Activated CD8-positive, alpha-beta T cell treated with anti-CD3 and anti-CD28 coated beads for 36 hours (primary cell): ENCODE measurements at places on chromosomes 5 and 9.

DNA sequence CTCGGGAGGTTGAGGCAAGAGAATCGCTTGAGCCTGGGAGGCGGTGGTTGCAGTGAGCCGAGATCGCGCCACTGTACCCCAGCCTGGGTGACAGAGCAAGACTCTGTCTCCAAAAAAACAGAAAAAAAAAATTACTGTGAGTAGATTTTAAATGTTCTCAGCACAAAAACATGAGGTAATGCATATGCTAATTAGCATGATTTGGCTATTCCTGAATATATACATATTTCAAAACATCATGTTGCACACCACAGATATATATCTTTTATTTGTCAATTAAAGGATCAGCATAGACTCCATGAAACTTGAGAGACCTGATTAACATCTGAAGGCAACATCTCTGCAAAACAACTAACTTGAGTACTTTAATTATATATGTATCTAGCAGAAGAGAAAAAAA lies 103.3 kb downstream of the THBS4 start:
- no peak for DNase-seq

- DNase-seq: no peak
Measured at GRCh38 chr9:113519426-113520108, 56.0 kb downstream of the RGS3 start.

- DNase-seq: no peak
Measured at GRCh38 chr5:165459232-165459631, 1953.8 kb downstream of the MAT2B start.

DNA sequence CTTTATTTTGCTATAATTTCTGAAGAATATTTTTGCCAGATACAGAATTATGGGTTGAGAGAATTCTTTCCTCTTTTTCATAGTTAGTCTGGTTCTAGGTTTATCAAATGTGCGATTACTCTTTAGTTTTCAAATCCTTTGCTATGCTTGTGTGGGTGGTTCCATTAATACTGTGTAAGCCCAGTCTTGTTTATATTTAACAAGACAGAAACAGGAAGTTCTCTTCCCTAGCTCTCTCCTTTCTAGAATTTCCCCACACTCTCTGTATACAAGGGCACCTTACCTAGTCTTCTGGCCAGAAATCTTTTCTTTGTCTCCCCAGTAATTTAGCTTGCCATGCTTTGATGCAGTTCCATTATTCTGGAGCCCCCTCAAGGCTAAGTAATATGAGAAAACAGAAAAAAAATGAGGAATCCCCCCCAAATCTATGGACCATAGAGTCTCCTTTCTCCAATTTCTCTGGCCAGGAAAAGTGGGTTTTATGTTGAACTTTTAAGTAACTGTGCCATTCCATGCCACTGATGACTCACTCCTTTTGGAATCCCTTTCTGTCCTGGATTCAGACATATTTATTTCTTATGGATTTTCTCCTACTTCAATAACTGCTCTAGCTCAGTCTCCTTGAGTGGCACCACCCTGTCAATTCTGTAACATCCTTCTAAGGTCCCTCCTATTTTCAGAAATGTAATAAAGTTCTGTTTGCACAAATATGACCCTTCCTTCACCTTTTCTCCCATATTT lies 1714.1 kb downstream of the EFNA5 start:
- no peak for DNase-seq

- no peak for DNase-seq
Measured at GRCh38 chr9:130352081-130352480, 86.5 kb downstream of the HMCN2 start.

- no peak for DNase-seq
Measured at GRCh38 chr9:87029905-87030304, 82.6 kb upstream of the GAS1 start.

- no peak for DNase-seq
Measured at GRCh38 chr9:123893831-123894460, 36.0 kb downstream of the DENND1A start.

GRCh38 chr5:132828846-132829494 lies 1.5 kb downstream of the SHROOM1 start:
- no peak for DNase-seq

- peak; percentile 95 for DNase-seq
Measured at GRCh38 chr9:137095664-137096517, 9.1 kb downstream of the MAN1B1 start.

DNA sequence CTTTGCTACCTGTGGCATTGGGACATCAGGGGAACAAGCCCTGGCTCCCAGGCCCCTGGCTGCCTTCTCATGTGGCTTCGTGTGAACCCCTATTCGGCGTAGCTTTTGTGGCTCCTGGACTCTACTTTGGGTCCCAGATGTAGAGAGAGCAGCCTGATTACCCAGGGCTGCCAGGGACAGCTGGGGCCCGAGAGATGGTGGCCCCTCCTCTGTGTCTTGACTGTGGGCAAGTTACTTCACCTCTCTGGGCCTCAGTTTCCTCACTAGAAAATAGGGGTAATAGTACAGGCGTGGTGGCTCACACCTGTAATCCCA lies 2.0 kb downstream of the PKN3 start:
- DNase-seq: no peak

- peak; percentile 48 for DNase-seq
Measured at GRCh38 chr9:33737811-33738606, 57.4 kb upstream of the PRSS3 start.

- no peak for DNase-seq
Measured at GRCh38 chr5:124995421-124995820, 249.0 kb upstream of the ZNF608 start.

DNA sequence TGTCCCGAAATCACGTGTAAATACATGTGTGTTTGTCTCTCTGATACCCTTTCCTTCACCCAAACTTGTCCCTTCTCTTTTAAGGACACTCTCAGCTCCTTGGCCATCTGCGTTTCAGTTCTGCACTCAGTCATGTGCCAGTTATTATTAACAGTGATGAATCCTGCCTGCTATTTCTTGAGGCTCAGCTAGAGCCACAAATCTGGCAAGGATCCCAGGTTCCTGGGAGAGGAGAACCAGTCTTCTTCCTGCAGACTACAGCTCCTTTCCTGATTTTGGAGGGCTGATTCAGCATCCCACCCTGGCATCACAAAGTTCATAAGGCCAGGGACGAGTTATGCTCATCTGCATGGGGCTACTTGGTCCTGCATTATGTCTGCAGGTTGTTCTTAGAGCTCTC lies 5.6 kb downstream of the MAMDC2 start:
- DNase-seq: no peak

DNA sequence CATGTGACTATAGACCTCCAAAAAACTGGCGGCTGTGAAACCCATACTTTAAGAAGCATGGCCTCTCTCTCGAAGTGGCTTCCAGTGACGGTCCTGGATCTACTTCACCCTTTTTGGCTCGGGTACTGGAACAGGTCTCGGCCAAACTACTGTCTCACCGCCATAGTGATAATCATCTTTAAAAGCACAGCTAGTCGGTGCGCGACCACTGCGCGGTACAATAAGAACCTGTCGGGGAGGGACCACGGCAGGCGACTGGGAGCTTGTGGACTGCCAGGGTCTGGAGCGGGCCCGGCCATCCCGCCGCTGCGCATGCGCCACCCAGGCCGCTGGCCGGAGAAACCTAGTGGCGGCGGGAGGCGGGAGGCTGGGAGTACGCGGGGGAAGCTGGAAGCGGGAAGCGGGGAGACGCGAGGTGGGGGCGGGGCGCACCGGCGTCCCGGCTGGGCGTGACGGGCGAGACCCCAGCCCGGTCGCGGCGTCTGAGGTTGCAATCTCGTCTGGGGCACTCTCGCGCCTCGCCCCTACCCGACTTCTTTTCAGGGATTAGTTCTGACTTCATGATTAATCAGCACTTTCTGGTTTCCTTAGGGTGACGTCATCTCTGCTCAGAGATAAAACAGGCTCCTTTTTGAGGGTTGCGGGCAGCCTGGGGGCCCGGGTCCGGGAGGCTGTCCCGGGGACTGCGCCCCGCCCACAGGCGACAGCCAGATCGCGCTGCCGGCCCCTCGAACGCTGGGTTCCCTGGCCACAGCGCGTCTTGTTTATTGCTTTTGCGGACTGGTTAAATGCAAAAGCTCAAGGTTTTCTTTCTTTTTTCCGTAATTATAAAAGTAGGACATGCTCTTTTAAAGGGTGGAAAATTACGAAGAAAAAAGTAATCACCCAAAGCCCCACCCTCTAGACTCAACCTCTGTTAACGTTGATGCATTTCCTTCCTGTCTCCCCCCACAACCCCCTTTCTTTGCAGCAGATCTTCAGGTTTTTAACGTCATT lies 266.8 kb downstream of the CWC27 start:
- DNase-seq: peak; percentile 88

- no peak for DNase-seq
Measured at GRCh38 chr5:9761706-9762105, 131.6 kb upstream of the TAS2R1 start.

DNA sequence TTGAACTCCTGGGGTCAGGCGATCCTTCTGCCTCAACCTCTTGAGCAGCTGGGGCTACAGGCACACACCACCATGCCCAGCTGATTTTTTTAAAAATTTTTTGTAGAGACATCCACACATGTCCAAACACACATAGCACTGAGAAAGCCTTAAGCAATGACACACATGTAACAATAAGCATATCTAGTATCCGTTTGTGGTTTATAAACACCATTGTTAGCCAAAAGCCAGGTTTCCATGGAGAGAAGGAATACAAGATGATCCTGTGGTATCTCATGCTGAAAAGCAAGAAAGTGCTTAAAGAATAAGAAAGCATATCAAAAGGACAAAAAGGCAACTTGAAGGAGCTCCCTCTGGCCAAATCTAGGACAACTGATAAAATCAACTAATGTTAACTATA lies 29.7 kb upstream of the SLC1A3 start:
- no peak for DNase-seq

DNA sequence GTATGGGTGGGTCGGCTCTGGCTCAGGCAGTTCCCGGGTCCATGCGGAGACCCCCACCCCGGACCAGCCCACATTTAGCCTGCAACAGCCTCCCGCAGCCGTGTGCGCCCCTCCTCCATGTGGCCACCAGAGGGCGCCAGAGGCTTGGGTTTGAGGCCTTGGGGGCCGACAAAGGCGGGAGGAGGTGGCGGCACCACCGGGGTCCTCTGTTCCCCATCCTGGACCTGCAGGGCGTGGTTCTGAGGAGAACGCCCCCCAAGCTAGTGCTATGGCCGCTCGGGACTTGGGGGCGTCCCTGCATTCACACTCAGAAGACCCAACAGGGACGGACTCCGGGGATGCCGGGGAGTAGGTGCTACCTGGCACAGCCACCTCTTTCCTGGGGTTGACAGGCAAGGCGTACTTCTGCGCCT lies 16.5 kb downstream of the ASS1 start:
- DNase-seq: peak; percentile 79

DNA sequence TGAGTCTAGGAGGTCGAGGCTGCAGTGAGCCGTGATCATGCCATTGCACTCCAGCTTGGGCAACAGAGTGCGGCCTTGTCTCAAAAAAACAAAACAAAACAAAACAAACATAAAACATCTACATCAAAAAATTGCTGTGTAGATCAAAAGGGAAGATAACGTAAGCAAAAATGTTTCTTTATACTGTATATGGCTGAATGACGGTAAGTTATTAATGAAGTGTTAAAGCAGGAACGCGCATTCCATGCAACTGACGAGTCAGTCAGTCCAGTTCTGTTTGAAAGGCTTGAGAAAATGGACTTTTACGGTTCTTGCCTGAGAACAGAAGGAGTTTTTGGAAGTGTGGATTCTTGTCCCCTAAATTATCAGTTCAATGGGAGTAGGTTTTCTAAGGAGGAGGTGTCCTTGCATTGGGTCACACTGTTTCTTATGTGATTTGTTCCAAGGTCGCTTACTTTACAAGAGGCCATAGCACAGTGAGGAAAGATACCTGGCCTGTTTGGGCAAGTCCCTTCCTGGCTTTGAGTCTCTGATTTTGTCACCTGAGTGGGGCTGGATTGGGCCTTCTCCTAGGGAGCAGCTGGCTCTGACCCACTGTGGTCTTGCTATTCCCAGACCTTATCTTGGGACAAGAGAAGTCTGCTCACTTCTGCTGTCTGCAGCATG lies 6.6 kb upstream of the PTGS1 start:
- DNase-seq: no peak

GRCh38 chr5:76688836-76689235 lies 27.1 kb upstream of the F2R start:
- DNase-seq: no peak

DNA sequence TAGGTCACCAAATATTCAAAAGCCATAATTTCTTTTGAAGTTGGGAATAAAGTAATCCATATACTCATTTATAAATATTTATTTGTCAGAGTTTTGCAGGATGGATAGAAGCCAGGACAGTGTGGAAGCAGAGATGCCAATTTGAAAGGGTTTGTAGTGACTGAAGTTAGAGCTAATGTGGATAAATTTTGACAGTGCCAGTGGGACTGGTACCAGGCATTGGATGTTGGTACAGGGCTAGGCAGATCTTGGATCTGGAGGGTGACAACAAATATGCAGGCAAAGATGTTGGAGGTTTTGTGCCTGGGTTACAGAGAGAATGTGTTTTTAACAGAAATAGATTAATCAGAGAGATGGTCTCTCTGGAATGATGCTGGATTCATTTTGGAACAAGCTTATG lies 135.6 kb downstream of the DMRTA1 start:
- no peak for DNase-seq

DNA sequence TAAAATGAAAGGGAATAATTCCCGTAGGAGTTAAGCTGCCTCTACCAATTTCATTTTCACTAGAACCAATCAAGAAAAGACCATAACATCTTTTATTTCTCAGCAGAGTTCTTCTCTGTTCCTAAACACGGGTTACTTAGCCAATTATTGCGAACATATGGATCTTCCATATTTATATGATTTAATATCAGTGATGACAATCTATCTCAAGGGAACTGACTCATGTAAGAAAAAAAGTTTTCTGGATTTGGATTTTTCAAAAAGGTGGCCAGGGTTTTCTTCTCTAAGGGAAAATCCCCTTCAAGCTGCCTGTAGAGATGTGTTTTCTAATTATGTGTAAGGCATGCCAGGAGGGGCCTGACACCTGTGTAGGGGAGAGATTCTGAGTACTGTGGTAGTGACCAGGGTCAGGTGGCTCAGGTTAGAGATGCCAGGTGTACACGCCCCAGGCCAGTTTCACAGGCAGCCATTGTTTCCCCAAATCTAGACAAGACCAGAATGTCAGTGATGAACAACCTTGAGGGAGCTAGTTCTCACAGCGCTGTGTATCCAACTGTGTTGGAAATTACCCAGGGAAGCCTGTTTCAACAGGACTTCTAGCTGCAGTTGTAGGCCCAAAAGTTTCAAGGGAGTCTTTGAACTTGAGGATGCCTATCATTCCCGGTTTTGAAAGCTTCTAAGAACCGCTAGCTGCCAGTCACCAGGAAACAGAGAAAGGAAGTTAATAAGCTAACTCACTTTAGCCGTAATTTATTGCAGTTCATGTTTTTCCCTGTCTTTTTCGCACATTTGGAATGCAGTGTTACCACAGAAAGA lies 572.5 kb upstream of the RGMB start:
- no peak for DNase-seq

DNA sequence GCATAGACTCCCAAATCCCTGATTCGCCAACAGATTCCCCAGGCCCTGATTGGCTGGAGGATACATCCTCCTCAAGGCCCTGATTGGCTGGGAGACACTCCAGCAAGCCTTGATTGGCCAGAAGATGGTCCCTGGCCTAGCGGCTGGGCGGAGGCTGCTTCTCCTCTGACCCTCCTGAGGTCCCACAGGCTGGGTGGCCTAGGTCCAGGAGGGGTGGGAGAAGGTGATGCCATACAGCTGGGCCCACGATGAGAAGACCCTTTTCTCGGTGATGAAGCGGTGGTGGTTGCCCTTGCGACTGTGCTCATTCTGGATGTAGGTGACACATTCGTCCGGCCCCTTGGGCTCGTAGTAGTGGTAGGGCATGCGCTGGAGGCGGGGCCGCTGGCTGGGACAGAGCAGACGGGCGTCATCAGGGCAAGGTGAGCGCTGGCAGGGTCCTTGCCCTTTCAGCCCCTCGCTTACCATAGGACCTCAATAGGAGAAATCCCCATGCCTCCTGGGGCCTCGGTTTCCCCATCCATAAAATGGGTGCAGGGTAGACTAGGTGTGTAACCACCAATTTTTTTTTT lies 9.0 kb upstream of the AK1 start:
- no peak for DNase-seq
